SK-N-SH treated with all-trans-retinoic acid at 6 μM for 48 hours (cell line): ENCODE measurements at places on chromosomes 4 and X.
A peak's percentile ranks its signal among the peaks of the same experiment; 100 is the strongest.

- no peak for ATAC-seq
Observed at GRCh38 chr4:2072971-2073807, 14.1 kb downstream of the NAT8L start.

- ATAC-seq = no peak
Observed at GRCh38 chr4:100208964-100209363, 18.7 kb upstream of the DDIT4L start.

GRCh38 chr4:108013327-108013726 is 23.6 kb downstream of the HADH start:
- ATAC-seq = no peak

DNA sequence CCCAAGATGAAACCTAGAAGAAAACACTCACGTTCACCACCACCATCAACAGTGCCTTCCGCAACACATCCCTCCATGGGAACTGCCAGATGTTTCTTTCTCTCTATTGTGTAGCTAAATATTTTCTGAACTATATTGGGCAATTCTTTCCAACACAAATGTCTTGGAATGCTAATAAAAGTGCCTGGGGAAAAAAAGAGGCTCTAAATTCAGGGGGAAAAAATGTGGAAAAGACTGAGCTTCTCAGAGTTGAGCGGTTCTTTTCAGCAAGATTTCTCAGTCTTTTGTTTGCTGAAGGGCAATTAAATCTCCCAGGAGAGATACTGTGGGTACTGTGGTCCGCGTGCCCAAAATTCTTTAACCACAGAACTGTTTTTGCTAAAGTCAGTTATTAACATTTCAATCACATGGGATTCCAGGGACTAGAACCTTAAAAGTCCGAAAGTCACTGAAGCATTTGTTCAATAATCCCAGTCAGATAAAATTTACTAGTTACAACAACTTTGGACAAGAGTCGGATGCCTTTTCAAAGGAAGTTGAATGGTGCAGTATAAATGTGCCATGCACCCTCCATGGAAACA is 51.9 kb upstream of the DHRSX start:
- ATAC-seq = no peak

DNA sequence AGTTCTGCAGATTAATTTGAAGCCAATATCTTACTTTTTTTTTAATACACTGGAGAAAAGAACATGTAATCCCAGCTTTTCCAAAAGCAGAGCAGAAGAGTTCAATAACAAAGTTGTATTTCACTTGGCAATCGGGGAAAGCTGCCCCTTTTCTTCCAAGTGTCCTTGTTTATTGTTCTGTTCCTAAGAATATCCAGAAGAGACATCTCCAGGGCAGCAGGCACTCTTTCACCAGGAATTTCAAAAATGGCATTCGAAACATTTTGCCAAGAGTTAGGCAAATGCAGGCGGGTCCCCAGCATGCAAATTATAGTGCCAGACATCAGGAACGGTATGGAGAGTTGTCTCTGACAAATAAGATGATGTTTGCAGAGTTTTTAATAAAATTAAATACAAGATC is 494.5 kb downstream of the BCOR start:
- no peak for ATAC-seq

DNA sequence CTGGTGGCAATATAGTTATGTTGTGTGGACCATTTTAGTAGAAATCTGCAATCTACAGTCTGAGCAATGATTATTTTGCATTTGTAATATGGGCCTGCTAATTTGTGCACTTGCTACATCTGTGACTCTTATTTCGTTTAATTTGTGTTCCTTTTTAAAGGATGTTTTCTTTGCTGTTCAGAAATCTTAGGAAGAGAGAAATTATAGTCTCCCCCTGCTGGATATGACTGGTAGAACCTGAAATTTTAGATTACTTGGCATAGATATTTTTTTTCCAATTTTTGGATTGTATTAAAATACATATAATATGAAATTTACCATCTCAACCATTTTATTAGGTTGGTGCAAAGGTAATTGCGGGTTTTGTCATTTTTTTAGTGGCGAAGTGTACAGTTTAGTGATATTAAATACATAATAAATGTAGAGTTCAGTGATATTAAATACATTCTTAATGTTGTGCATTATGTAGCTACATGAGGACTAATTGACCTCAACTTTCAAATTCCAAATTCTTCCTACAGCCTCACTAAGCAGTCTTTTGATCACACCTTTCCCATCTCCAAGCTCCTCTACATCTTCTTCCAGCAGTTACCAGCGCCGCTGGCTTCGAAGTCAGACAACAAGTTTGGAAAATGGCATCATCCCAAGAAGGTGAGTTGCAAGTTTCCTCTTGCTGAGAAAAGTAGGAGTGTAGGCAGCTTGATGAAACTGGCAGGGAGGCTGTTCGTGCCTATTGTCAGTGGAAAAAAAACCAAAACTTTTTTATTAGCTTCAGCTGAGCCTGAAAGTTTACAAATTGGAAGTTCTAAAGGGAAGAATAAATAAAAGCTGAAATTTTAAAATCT is 82.2 kb downstream of the FNIP2 start:
- ATAC-seq = peak; percentile 38; the same call in 1 of the 3 replicates

- ATAC-seq = no peak
Observed at GRCh38 chr4:65391814-65392213, 278.5 kb downstream of the EPHA5 start.

- peak; percentile 54 for ATAC-seq
Observed at GRCh38 chrX:18877469-18877868, 106.4 kb downstream of the PHKA2 start.

- ATAC-seq = no peak
Observed at GRCh38 chr4:38132843-38133662, 172.9 kb downstream of the PTTG2 start.

- ATAC-seq = no peak
Observed at GRCh38 chrX:20712811-20713210, 446.1 kb upstream of the RPS6KA3 start.

DNA sequence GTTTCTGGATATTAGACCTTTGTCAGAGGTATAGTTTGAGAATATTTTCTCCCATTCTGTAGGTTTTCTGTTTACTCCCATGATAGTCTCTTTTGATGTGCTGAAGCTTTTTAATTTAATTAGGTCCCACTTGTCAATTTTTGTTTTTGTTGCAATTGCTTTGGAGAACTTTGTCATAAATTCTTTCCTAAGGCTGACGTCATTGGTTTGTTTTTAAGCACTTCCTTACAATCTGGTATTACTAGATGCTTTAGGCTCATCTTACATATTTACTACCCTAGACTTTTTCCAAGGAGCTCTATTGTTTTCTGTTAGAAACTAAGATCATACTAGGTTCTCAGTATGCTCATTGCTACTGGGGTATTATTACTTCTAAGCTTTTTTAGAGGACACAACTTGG is 806.3 kb downstream of the PDHA2 start:
- no peak for ATAC-seq

- no peak for ATAC-seq
Observed at GRCh38 chrX:110985470-110985869, 110.5 kb upstream of the PAK3 start.

DNA sequence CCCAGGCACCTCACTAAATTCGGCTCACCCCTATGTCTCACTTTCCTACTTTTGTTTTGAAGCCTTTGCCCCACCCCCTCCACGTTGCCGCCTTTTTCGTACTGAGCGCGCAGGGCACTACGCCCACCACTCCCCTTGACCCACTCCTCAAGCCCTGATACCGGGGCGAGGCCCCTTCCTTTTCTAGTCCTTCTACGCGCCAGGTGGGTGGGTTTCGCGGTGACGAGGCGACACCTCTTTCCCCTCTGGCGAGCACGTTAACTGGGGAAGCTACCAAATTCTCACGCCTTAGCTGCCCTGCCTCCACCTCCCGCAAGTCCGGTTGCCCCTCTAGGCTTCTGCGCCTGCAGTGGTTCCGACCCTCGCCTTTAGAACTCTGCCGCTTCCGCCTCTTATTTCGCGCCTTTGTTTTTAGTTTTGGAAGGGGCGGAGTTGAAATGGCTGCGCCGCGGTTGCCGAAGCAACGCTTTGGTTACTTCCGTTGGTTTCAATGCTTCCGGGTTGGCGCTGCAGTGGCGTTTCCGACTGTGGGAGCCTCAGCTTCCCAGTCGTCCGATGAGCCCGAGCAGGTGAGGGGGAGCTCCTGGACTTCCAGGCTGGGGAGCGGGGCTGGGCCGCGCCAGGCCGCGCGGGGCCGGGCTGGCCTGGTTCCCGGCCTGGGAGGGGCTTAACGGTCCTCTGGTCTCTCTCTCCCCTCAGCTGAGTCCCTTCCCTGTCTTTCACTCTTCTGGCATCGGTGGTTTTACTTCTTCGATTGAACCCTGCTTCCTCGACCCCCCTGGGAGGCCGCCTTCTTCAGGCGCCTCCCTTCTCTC is at the start of gene SLC25A14:
Gene SLC25A14, plus strand, starts transcription at position 512 of the 815 bp plus-strand sequence. CDS start 360 bp downstream, outside the sequence.
- peak; percentile 96 for ATAC-seq

GRCh38 chrX:72280321-72280845 is 3.3 kb upstream of the RPS4X start:
- ATAC-seq = no peak

DNA sequence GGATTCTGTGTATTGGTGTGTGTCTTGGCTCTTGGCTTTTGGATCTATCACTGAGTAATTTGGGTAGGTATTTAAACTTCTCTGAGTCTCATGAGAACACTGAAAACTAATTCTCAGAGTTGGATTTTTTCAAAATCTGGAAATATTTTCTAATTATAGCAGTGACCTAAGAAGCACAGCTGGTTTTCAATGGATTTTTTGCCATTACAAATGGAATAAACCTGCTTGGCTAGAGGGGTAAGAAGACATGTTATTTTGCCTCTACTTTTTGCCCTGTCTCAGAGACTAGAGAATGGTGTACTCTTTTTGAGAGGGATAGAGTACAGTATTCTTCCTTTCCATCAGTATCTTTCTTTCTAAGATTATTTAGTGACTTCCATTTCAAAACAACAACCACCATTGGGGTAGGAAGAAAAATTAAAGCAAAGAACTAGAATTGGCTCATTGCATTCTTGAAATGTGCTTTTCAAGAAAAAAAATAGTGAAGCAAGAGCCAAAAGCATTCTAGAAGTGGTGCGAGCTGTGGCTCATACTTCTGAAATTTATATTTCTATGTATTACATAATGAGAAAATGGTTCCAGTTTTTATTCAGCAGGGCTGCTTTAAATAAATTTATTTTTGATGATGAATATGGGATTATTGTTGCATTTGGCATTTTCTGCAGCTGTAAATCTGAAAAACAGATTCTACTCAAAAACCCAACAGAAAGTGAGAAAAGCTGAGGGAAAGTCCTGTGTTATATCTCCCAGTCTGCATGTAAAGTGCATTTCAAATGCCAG is 850.2 kb upstream of the SLIT2 start:
- ATAC-seq = no peak

DNA sequence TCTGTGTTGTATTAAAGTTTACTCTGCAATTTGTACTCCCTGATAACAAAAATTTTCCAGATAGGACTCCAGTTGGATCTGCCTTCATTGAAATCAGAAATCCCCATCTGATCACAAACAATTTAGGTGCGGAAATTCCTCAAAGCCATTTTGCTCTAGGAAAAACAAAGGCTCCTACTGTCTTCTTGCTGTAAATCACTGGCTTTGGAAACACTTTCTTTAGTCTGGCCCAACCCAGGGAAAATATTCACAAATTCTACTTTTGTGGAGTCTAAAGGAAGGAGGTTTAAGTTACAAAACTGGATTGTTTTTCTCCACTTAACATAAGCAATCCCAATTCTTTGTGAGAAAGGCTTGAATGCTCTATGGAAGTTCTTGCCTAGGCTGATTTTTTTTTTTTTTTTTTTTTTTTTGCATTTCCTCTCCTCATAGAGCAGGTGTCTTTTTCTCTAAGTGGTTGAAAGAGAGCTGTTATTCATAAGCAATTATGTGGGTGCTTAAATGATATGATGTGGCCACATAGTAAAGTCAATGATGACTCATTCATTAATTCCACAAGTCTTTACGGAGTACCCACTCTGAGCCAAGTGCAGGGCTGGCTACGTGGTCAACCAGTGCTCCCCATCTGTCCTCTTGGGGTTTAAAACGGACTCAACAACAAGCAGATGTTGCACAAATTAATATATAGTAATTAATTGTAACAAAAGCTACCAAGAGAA is 261.4 kb downstream of the LDB2 start:
- no peak for ATAC-seq

DNA sequence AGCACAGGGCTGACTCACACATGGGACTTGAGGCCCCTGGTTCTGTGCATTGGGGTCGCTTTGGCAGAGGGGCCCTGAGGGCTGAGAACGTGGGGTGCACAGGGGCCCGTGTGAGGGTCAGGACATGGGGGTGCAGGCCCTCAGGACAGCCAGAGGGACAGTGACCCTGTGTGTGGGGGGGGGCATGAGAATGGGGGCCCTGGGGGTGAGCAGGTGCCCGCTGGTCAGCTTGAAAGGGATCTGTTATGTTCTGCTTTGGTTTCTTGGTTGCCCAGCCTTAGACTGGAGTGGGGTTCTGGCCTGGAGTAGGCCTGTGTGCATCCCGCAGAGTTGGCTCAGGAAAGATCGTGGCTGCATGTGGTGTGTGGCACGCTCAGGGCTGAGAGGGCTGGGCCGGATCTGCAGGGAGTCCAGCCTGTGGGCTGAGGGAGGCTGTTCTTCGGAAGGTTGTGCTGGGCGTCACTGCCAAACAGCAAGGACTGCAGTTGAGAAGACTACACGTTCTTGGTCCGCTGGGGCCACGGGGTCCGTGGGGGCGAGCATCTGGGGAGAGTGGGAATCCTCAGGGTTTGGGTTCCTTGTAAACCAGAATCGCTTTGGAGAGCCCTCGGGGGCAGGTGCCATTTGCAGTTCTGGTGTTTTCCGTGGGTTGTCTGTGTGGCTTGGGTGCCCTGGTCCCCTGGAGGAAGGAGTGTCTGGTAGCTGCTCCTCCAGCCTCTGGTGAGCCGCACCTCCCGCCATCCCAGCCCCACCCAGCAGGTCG is 15.2 kb upstream of the UVSSA start:
- no peak for ATAC-seq

- ATAC-seq = peak; percentile 71
Observed at GRCh38 chrX:119040432-119040831, 32.4 kb upstream of the CT47C1 start.

GRCh38 chr4:153268295-153268694 is 64.1 kb downstream of the TRIM2 start:
- no peak for ATAC-seq

- ATAC-seq = peak; percentile 67
Observed at GRCh38 chr4:87498446-87498900, 30.7 kb downstream of the SPARCL1 start.

GRCh38 chr4:17578482-17578891 is 1.5 kb downstream of the LAP3 start:
- no peak for ATAC-seq

GRCh38 chrX:18873836-18874235 is 110.1 kb downstream of the PHKA2 start:
- no peak for ATAC-seq

- peak; percentile 16; the same call in 2 of the 3 replicates for ATAC-seq
Observed at GRCh38 chrX:153739754-153740486, 15.3 kb downstream of the ABCD1 start.
